ENCODE measurements at places on chromosomes 3 and 15. TPM values are rescaled to one million over a fixed set of nuclear protein-coding genes. Genes with fewer than 3 reads are reported as not detected.

PCNP gene
- 117 TPM for total RNA-seq

TMOD3 gene
- total RNA-seq = 120 TPM

CSPG4 gene
- 6.0 TPM for total RNA-seq

NPAP1 gene
- total RNA-seq = not detected

XCR1 gene
- total RNA-seq = not detected

TGM5 gene
- total RNA-seq = not detected

ADGRG7 gene
- total RNA-seq = not detected

MINAR1 gene
- total RNA-seq = 0.25 TPM

AADACL2 gene
- total RNA-seq = not detected

ELL3 gene
- total RNA-seq = 3.4 TPM

CPA3 gene
- total RNA-seq = not detected

CPNE9 gene
- total RNA-seq = not detected

GLT8D1 gene
- total RNA-seq = 55.4 TPM

NTRK3 gene
- not detected for total RNA-seq

DUOXA2 gene
- total RNA-seq = not detected

TP63 gene
- 154 TPM for total RNA-seq

XPC gene
- total RNA-seq = 44.8 TPM

RPL4 gene
- total RNA-seq = 3,829 TPM

CLDN1 gene
- total RNA-seq = 5.4 TPM

HLTF gene
- 21.4 TPM for total RNA-seq

PLSCR4 gene
- total RNA-seq = 0.82 TPM

PPP4R2 gene
- 47.3 TPM for total RNA-seq

CRABP1 gene
- not detected for total RNA-seq

MNS1 gene
- 1.7 TPM for total RNA-seq

MUC4 gene
- total RNA-seq = not detected

SLC9A9 gene
- 2.0 TPM for total RNA-seq

KIF7 gene
- 6.1 TPM for total RNA-seq

ARHGEF26 gene
- total RNA-seq = 5.2 TPM

WDR73 gene
- 19.0 TPM for total RNA-seq

CYFIP1 gene
- 95.7 TPM for total RNA-seq

CATSPER2 gene
- total RNA-seq = 2.9 TPM

LRRC31 gene
- total RNA-seq = not detected

MEX3B gene
- 1.3 TPM for total RNA-seq

GOLGA6L1 gene
- not detected for total RNA-seq

PLCH1 gene
- 0.14 TPM for total RNA-seq

SEMA3F gene
- total RNA-seq = 121 TPM

OR5H1 gene
- not detected for total RNA-seq

PRSS50 gene
- not detected for total RNA-seq

LEKR1 gene
- 0.67 TPM for total RNA-seq

CHST2 gene
- total RNA-seq = 5.4 TPM

NME9 gene
- total RNA-seq = not detected

ZNF774 gene
- total RNA-seq = 1.9 TPM

PPM1M gene
- 9.2 TPM for total RNA-seq

PRICKLE2 gene
- total RNA-seq = 6.3 TPM

PCOLCE2 gene
- 3.7 TPM for total RNA-seq

RLBP1 gene
- total RNA-seq = not detected

TEX55 gene
- not detected for total RNA-seq

BTLA gene
- total RNA-seq = not detected

SYNM gene
- total RNA-seq = 0.21 TPM

STOML1 gene
- 18.3 TPM for total RNA-seq

PFKFB4 gene
- 53.4 TPM for total RNA-seq

TMEM158 gene
- 3.4 TPM for total RNA-seq

ZMYND10 gene
- 0.44 TPM for total RNA-seq

GSK3B gene
- 92.4 TPM for total RNA-seq

GASK1A gene
- total RNA-seq = 0.99 TPM

CLDN18 gene
- total RNA-seq = not detected

PROK2 gene
- not detected for total RNA-seq

EHD4 gene
- total RNA-seq = 52.5 TPM

All from foreskin keratinocyte (primary cell).